ENCODE measurements at places on chromosomes 2 and 18.

DNA sequence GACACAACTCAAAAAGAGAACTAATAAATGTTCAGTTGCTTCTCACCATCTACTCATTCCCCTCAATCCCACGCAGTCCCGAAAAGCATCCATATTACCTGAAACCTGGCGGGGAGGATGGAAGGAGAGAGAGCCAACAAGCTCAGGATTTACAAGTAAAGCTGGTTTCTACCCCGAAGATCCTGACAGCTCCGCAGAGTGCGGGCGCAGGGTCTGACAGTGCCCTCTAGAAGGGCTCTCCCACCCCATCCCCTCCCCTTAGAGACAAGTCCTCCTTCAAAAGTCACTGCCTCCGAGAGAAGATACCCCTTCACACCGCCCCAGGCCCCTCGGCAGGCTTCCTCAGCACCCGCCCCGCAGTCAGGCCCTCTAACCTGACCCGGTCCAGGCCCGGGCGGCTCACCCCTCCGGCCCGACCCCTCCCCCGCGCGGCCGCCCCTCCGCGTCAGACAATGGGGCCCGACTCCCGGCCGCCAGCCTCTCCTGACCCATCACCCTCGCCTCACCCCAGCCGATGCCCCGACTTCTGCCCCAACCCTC, 550 bp downstream of the RAB1A start:
- DNase-seq, result peak; percentile 19

- DNase-seq, result no peak
Measured at GRCh38 chr2:18959952-18960717, 370.8 kb upstream of the NT5C1B start.

GRCh38 chr2:42978175-42978886, 185.9 kb upstream of the HAAO start:
- no peak for DNase-seq

DNA sequence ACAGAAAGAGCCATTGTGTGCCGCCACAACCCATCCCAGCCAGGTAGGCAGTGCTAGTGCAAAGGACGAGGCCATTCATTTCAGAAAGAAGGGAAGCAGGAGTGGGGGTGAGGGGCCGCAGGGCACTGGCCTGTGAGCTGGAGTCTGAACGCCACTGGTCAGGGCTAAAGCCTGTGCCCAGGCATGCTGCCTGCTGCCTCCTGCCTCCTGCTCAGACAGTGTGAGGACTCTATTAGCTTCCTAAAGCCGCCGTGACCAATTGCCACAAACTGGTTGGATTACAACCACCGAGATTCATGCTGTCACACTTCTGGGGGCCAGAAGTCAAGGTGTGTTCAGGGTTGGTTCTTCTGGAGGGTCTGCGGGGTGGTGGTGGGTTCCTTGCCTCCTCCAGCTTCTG, 21.2 kb downstream of the ACKR3 start:
- no peak for DNase-seq

DNA sequence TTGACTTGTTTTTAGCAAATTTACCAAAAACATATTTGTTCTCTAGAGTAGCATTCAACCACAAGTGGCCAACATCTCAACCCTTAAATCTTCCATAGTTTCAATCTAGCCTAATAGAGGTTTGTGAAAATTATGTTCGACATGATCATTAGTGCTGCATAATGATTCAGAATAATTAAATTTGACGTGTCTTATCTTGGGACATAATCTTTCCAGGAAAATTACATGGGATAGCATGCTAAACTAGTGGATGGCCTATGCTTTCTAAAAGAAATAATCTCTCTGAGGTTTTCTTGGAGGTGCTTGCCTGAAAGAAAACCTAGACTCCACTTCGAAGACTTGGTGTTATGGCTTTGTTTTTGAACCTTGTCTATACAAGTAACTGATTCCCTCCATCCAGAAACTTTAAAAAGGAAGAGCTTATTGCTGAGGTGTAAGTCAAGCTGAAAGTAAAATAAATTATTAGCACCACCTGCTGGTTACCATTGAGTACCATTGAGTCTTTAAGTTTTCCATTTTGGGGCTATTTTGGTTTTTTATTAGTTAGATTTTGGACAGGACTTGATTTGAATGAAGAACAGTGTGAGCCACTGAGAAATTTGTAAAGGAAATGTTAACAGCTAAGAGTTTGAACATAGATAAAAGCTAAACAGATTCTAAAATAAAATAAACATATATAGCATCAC, 32.7 kb downstream of the COX7A2L start:
- peak; percentile 53 for DNase-seq

DNA sequence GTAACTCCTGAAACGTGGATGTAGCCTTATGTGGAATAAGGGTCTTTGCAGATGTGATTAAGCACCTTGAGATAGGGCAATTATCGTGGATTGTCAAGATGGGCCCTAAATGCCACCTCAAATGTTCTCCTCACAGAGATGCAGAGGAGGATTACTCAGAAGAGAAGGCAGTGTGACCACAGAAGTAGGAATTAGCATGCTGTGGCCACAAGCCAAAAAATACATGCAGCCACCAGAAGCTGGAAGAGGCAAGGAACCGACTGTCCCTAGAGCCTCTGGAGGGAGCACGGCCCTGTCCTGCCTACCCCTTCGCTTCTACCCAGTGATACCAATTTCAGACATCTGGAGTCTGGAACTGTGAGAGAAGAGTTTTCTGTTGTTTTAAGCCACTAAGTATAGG, 47.3 kb upstream of the MGAT5 start:
- no peak for DNase-seq

DNA sequence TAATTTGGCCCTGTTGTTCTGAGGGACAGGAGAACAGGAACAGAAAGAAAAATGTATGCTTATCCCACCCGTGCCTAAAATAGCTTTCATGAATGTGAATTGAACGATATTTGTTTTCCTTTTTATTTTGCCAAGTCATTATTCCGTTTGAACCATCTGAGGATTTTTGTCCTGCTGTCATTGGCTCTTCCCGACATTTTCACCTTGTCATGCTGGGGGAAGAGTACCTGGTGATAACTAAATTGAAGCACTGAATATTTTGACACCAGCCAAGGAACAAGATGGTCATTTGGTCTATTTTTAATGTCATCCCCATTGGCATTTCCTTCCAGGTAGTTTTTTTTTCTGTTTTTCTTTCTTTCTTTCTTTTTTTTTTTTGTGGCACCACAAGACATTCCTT, 204.1 kb downstream of the DCC start:
- no peak for DNase-seq

- no peak for DNase-seq
Measured at GRCh38 chr18:44899832-44900231, 219.1 kb downstream of the SETBP1 start.

DNA sequence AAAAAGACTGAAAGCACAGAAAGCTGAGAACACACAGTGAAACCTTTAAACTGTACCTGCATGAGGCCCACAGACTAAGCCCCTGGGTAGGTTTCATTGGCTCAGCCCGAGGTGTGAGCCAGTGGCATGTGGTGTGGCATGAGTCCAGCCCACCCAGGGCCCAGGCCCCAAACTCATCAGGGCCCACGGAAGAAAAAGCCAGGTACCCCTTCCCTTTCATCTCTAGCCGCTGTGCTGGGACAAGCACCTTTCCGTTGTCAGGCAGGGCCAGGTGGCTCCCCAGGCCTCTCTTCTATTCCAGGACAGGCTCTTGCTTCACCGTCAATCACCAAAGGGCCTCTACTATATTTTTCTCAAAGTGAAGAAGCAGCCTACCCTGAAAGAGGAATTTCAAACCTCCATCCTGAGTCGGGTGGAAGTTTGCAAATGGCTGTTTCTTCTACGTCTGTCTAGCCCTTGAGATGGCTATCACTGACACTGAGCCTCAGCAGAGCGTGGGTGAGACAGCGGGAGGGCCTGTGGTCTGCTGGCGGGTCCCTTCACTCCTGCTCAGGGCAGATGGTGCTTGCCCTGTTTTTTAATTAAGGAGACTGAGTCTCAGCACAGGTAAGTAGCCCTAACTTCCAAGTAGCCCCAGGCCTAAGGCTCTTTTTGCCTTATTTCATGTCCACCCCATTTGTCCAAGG, 8.6 kb downstream of the DNAJB2 start:
- no peak for DNase-seq

- no peak for DNase-seq
Measured at GRCh38 chr18:37913051-37913450, 347.5 kb upstream of the CELF4 start.
